ENCODE measurements at places on chromosomes 3 and 15. TPM values are rescaled to one million over a fixed set of nuclear protein-coding genes. Genes with fewer than 3 reads are reported as not detected.

SPATA12 gene
- not detected for total RNA-seq

B2M gene
- total RNA-seq, result 1,156 TPM

C3orf22 gene
- not detected for total RNA-seq

COMMD4 gene
- total RNA-seq, result 42.3 TPM
